ENCODE measurements at places on chromosomes 3 and 15.

- no peak for DNase-seq
Measured at GRCh38 chr15:77818484-77819047, 185.9 kb upstream of the LINGO1 start.

GRCh38 chr3:99516936-99517335 lies 121.5 kb upstream of the COL8A1 start:
- no peak for DNase-seq

GRCh38 chr15:77846360-77846759 lies 213.6 kb upstream of the LINGO1 start:
- DNase-seq: no peak

DNA sequence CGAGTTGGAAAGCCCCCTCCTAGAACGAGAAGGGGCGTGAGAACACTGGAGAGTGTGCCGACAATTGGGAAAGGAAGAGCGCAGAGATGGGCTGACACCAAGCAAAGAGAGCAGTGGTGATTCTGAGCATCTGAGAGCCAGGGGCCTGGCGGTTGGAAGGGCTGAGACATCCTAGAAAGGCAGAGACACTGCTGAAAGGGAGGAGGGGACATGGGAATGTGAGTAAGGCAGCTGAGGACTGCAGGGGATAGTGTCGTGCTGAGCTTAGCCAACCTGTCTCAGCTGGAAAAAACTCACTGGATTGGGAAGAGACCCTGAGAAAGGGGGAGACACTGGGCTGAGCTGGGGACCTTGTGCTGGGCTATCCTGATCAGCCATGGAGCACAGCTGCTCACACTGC lies 58.1 kb upstream of the SLC6A6 start:
- DNase-seq: no peak

- DNase-seq: no peak
Measured at GRCh38 chr3:56624725-56625124, 58.3 kb downstream of the TASOR start.

- no peak for DNase-seq
Measured at GRCh38 chr3:24145981-24146822, 201.1 kb downstream of the NR1D2 start.

DNA sequence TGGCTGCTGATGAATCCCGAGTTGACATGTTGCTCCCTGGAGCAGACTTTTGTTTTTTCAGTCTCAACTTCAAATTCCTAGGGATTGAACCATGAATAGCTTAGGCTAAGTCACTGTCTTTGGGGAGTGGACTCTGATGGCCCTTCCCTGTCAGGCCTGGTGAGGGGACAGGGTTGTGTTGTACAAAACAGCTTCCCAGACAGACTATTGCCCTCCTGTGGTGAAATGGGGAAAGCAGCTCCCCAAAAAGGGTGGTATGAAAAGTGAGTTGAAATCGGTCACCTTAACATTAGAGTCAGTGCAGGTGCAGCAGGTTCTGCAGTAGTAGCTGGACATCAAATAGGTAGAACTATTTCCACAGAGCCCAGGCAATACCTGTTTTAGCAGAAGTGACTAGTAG lies 775.6 kb downstream of the ROBO2 start:
- no peak for DNase-seq

- DNase-seq: no peak
Measured at GRCh38 chr15:29322415-29322814, 52.8 kb upstream of the NSMCE3 start.

DNA sequence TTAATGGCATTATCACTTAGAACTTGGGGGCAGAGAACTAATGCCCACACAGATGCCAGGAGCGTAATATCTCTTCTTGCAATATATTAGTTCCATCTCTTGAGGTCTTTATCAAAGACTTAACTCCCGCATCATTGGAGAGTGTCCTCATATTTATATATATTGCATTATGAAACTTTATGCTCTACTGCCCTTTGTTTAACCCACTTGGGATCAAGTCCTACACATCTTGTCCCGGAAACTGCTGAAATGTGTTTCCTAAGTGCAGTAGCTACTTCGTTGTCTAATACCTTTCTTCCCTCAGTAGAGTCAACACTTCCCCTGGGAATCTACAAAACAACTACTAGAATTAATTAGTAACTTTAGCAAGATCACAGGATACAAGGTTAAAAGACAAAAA lies 1029.2 kb downstream of the OTOL1 start:
- DNase-seq: no peak

DNA sequence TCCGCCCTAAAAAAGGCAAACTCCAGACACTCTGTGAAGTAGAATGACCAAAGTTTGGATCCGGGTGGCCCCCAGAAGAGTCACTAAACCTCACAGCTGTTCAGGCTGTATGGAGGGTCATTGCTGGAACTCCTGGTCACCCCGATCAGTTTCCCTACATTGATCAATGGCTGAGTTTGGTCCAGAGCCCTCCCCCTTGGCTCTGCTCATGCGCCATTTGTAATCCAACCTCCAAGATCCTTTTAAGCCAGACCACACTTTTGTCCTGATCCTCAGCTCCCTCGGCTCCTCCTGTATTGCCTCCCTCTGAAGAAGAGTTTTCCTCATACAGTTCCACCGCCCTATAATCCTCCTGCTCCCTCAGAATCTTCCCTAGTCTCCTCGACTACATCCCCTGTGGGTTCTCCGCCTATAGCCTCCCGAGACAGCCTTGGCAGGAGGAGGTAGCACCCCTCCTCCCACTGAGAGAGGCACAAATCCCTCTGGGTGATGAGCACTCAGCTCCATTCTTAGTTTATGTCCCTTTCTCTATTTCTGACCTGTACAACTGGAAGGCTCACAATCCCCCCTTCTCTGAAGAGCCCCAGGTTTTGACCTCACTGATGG lies 42.2 kb downstream of the ZBTB11 start:
- DNase-seq: no peak

DNA sequence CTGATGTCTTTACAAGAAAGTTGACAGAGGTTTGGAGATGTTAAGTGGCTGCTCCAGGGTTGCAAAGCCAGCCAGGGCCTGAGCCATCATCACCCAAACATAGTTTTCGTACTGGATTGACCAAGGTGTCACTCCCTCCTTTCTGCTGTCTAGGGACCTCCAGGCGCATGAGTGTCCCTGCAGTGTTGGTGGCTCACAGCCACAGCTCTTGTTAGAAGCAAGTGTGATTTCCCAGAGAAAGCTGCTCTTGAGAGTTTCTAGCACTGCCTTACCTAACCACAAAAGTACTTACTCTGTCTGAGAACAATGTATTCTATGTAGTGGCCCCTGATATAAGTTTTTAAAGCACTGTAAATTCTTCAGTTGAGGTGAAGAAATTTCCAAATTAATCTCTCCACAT lies 144.1 kb downstream of the SOX2 start:
- DNase-seq: no peak

GRCh38 chr15:41650806-41651205 lies 9.4 kb upstream of the MGA start:
- no peak for DNase-seq

DNA sequence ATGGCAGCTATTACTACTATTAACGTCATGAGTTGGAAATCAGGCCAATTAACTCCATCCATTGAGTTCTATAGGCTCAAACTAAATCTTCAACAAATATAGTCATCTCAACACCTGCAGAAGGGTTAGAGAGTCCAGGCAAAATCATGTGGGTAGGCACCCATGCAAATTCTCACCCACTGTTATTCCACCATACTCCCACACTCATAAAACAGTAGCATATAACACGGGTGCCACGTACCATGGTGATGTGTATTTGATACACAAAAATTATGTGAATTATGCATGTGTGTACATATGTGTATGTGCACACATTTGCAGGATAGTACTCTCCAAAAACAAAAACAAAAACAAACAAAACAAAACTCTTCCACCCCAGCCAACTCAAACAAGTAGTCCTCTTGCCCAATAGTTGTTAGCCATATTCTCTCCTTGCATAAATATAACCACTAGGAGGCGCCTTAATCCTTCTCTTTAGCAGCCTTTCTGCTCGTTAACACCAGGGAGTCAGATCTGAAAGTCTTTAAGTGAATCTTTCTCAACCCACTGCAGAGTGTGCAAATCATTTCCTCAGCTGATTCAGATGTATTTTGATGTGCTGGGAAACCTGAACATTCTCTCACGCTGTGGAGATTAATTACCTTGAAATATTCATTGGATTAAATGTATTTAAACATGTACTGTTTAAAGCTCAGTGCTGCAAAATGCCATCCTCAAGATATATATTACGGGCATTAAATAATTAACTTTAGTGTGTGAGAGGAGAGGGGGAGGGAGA lies 38.0 kb upstream of the COPB2 start:
- DNase-seq: no peak

DNA sequence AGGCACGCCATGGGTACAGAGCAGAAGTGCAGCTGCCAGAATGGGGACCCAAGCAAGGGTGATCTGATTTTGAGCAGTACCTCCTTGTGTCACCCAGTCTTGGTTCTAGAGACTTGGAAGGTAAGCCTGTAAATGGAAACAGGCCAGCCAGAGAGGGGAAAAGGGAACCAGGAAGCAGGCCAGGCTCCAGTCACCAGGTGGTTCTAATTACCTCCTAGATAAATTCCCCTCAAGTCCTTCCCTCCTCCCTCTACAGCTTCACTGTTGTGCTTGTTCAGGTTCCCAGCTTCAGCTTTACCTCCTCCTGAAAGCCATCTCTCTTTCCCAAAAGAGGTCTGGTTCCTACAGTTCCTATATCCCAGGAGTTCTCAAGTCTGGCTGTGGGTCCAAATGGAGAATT lies 58.8 kb upstream of the SLC7A14 start:
- no peak for DNase-seq

GRCh38 chr15:29331669-29332068 lies 62.0 kb upstream of the NSMCE3 start:
- DNase-seq: no peak

DNA sequence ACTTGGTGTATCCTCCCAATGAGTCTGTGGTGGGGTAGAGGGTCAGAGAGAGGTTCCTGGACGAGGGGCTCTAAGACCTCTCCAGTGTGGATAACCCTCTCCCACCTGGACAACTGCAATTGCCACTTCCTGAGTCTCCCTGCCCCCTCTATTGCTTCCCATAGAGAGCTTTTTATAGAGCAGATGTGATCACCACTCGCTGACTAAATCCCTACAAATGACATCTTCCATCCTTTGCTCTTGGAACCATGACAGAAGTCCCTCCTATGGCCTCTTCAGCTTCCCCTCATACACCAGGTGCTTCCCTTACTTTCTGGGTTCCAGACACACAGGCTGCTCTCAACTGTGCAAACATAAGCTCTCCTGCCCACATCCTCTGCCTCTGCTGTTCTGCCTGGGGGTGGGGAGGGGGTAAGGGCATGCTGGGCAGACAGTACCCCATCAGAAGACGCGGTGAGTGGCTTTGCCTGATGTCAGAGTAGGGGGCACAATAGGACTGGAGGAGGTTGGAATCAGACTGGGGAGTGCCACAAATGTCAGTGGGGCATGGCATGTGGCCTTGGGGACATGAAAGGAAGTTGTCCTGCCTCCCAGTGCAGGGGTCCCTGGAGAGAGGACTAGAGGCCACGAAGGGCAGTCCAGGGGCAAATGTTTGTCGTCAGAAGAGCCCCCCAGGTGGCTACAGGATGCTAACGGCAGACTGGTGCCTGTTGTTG lies 15.2 kb downstream of the ITIH3 start:
- DNase-seq: no peak

GRCh38 chr3:56424885-56425284 lies 43.4 kb downstream of the ERC2 start:
- DNase-seq: no peak

DNA sequence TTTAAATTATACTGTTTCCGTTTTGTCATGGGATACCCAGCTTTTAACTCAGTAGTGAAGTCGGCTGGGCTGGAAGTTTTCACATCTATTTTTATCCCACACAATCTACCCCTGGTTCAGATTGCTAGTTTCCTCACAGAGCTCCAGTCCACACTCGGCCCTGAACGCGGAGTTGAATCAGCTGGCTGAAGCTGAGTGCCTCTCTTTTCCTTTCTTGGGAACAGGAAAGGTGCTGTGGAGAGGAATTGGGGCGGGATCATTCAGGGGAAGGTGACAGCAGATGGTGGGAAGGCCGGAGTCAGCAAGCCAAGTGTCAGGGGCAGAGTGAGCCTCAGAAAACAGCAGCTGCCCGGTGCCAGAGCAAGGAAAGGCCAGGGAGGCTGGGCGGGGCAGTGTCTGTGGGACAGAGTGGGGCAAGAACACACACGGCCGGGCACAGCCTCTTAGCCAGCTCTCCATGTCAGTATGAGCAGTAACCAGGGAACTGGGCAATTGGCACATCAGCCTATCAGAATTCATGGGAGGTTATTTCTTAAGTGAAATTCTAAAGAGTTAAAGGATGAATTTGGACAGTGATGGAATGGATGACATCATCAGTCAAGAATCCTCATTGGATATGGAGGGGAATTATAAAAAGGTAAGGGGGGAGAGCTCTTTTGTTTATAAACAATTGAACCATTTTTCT lies 135.7 kb upstream of the IL12A start:
- DNase-seq: no peak

- no peak for DNase-seq
Measured at GRCh38 chr15:47846128-47846868, 129.0 kb downstream of the SEMA6D start.

DNA sequence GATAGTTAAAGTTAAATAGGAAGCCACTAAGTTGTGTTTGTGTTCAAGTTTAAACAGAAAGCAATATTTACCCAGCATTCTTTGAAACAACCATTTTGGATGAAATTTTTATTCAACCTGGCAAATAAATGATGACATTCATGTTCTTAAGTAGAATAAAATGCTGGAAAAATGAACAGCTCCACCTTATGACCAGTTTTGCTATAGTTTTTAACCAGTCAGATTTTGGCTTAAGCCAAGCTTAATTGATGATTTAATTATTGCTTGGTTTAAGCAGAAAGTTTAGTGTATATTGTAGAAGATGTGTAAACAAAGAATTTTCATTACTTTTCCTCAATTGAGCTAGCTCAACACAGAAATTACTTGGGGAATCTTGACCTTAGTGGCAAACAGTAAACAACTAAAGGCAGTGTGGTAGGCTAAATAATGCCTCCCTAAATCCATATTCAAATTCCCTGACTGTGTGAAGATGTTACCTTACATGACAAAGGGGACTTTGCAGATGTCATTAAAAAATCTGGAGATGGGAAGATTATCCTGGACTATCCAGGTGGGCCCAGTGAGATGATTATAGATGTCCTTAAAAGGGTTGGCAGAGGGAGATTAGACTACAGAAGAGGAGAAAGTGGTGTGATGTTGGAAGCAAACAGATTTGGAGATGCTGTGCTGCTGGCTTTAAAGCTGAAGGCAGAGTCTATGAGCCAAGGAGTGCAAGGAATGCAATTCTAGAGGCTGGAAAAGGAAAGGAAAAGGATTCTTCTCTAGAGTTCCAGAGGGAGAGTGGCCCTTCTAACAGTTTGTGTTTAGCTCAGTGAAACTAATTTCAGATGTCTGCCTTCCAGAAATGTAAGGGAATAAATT lies 448.6 kb upstream of the GOLIM4 start:
- DNase-seq: no peak

GRCh38 chr3:132555306-132556035 lies 41.6 kb upstream of the ACKR4 start:
- no peak for DNase-seq
